Nucleus accumbens (tissue), 56 donors: ENCODE measurements at places on chromosomes 5 and 9.
A peak's percentile ranks its signal among the peaks of the same experiment; 100 is the strongest.

DNA sequence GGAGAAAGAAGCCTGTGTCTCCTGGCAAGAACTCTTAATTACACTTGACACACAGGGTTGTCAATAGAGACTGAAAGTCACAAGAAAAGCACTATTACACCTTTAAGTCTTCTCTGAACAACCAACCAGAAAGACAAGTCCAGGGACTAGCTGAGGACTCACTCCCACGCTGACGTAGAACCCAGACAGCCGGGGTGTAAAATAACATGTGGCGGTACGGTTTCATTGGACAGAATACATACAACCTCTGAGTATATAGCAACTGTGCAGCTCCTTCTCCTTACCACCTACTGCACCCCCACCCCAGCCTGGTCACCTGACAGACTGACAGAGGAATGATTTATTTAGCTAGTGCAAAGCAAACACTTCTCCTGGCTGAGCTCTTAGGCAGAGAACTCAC, 103.4 kb upstream of the RASEF start:
- no peak for DNase-seq

DNA sequence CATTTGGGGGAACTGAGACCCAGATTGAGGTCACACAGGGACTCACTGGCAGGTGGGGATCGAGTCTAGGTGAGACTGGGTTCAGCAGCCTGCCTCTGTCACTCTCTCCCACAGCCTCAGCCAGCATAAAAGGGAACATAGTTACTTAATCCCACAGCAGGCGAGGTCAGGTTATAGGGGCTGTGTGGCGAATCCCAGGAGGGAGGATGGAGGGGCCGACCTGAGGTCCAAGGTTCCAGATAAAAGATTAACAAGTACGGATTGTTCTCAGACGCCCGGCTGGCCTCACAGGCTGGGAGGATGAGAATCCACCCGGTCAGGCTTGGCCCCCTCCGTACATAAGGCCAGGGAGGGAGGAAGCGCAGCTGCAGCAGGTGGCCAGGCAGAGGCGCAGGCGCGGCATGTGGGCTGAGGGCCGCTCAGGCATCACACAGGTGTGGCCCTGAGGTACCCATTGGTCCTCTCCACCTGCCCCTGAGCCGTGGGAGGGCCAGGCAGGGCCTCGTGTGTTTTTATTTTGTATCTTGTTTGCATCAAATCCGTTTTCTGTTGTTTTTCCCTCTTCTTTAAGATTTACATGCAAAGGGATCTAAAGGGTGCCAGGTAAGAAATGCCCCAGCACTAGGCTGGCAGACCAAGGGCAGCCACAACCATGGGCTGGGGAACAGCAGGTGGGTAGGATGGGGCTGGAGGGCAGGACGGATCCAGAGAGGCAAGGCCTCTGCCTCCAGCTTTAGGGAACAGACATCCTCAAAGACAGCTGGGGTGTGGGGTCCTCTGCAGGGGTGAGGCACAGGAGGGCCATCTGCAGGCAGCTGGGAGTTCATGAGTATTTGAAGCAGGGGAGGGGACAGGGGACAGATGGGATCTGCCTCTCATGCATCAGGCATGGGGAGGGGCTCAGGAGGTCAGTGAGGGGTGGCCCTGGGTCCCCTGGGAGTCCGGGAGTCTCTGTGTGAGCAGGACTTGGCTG, 3.6 kb downstream of the SUSD3 start:
- DNase-seq: no peak

GRCh38 chr5:1934056-1934394, 51.3 kb upstream of the IRX4 start:
- DNase-seq: no peak

DNA sequence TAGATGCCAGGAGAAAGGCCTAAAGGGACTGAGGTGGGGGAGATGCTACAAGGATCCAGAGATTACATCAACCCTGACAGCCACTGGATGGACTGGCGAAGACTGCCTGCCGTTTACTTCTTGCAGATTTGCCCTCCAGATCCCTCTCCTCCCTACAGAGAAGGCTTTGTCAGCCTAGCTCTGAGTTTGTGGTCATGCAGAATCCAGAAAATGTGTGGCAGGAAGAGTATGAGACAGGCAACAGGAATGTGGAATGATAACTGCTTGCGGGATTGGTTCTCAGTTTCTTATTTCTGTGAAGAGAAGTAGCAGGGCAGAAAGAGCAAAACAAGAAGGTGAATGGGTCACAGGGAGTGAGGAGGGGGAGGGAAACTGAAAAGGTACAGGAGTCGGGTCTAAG, 129.6 kb downstream of the TLE1 start:
- no peak for DNase-seq

DNA sequence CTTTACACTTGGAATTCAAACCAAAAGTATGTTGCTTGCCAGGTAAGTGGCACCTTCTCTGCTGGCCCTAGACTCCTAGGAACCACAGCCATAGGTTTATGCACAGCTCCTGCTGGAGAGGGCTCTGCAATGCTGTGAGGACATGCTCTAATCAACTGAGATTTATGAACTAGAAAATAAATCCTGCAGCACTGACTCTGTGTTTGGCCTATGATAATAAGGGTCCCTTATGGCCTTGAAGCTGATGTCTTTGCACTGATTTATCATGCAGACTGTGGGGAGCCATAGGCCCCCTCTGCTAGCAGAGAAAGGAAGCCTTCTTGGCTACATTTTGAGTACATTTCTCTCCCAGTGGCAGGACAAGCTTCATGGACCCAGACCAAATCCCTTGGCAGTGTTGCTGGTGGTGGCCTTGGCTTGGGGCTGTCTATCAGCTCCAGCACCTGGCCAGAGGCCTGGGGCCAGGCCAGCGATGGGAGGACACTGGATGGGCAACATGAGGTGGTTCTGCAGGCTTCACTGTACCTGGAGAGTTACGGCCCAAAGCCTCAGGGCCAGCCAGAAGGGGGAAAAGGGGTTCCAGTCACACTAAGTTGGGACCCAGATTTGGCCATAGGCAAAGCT, 178.0 kb downstream of the SEMA6A start:
- DNase-seq: no peak

DNA sequence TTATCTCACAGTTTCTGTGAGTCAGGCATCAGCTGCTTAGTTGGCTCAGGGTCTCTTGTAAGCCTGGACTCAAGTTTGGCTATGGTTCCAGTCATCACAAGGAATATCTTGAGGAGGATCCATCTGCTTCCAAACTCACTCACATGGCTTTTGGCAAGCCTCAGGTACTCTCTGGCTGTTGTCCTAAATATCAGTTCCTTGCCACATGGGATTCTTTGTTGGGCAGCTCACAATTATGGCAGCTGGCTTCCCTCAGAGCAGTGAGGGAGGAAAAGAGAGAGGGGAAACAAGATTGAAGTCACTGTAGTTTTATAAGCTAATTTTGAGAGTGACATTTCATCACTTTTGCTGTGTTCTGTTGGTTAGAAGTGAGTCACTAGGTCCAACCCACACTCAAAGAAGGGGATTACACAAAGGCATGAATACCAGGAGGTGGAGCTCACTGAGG, 144.5 kb downstream of the GCNT1 start:
- no peak for DNase-seq

GRCh38 chr5:16568875-16569580, 47.8 kb downstream of the RETREG1 start:
- DNase-seq: peak; percentile 90

DNA sequence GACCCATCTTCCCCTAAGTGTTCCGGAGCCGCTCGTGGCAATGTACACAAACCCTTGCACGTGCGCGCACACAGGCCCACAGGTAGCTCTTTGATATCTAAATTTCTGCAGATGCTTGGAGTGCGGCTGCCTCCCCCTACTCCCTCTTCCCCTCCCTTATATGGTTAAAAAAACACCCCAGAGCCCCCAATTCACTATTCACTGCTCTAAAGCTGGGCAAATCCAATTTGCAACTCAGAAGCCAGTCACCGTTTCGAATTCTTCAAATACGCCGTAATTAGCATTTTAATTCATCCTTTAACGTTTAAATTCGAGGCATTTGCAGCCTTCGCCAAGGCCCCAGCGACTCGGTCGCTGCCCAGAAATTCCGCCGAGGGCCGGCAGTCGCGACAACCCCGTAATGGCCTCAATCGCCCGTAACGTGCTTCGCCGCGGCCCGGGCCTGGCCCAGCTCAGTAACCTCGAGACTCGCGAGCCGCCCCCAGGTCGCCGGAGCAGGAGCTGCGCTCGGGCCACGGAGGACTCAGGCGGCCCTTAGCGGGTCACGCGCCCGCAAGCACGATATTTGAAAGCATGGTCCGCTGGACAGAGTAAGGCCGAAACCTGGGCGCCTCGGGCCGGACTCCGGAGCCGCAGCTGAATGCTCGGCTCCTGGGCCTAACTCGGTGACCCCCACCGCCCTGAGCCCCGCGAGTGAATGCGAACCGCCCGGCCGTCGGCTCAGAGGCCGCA, 1.3 kb downstream of the IRX2 start:
- no peak for DNase-seq

DNA sequence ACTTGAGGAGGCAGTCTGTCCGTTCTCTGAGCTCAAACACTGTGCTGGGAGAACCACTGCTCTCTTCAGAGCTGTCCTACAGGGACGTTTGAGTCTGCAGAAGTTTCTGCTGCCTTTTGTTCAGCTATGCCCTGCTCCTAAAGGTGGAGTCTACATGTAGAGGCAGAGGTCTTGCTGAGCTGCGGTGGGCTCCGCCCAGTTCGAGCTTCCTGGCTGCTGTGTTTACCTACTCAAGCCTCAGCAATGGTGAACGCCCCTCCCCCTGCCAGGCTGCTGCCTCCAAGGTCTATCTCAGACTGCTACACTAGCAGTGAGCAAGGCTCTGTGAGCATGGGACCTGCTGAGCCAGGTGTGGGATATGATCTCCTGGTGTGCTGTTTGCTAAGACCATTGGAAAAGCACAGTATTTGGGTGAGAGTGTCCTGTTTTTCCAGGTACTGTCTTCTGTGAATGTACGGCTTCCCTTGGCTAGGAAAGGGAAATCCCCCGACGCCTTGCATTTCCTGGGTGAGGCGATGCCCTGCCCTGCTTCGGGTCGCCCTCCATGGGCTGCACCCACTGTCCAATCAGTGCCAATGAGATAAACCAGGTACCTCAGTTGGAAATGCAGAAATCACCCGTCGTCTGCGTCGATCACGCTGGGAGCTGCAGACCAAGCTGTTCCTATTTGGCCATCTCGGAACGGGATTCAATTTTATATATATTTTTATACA, 58.5 kb downstream of the CNTRL start:
- DNase-seq: no peak

DNA sequence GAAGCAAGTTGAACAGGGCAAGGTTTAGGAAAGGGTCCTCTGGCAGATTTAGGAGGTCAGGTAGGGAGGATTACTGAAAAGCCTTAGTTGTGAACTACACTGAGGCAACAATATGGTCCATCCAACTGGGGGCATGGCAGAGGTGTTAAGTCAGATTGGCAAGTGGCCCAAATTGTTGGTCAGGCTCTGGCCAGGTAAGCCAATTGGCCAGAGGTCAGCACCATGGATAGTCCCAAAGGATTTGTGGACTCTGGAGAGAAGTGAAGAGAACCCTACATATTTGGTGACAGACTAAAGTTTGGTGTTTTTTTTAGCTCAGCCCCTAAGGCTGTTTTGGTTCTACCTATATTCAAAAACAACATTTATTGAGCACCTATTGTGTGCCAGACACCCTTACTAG, 39.1 kb upstream of the RASGRF2 start:
- no peak for DNase-seq

GRCh38 chr5:157574456-157575380, 857 bp downstream of the ADAM19 start:
- no peak for DNase-seq

- peak; percentile 29 for DNase-seq
These were observed 6.4 kb downstream of the SEPTIN8 start for GRCh38 chr5:132770476-132771159.

DNA sequence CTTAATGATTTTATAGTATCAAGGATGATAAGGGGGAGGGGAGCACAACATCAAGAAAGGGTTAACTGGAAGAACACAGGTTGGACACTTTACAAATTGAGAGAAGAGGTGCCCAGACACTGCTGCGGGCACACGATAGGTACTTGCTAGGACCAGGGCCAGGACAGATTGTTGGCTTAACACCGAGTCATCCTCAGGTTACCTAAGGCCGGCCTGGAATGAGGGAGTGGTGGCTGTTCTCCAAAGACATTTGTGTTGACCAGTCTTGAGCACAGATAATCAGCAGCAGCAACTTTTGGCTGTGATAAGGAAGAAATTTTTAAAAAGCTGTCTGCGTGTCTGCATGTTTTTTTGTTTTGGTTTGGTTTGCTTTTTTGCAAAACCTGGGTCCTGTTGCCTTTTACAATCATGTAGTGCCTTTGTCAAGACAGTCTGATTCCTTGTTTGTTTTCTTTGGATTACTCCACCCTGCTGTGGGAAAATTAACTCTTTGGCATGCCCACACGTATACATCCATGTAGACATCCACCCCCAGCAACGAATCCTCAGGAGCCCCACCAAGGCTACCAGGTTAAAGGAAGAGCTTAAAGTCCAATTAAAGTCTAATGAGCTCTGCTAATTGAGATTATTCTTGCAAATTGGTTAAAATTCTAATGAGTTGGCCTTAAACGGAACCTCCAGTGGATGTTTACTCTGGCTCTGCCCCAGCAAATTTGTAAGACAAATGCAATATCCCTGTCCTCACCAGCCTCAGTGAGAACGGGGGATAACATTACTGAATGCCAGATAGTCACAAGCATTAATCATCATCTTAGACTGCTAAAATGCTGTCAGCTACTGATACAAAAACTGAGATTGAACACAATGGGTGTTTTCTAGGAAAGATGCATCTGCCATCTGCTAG, 382.3 kb downstream of the ACTL7B start:
- DNase-seq: no peak

DNA sequence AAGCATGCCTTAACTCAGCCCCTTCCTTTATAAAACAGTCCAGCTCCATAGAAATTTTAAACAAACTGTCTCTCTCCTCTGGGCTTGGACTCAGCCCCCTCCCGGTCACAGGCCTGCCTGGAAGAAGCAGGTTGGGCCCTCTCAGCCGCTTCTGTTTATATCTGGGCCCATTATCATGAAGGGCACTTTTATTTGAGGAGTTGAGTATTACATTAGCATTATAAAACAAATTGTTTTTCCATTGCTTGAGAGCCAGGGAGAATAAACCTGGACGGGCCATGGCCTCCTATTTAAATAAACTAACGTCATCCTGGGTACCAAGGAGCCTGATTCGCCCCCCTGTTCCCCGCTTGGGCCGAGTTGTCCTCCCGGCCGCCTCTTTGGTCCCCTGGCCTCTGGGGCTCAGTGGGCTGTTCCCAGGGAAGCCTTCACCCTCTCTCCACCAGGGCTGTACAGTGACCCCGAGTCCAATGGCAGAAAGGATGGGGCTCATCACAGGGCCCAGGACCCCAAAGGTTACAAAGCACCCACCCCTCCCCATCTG, 13.2 kb downstream of the IRX2 start:
- DNase-seq: no peak

GRCh38 chr5:139390639-139391569, 1.2 kb upstream of the MZB1 start:
- no peak for DNase-seq

GRCh38 chr9:122383992-122384461, 13.2 kb downstream of the PTGS1 start:
- no peak for DNase-seq

DNA sequence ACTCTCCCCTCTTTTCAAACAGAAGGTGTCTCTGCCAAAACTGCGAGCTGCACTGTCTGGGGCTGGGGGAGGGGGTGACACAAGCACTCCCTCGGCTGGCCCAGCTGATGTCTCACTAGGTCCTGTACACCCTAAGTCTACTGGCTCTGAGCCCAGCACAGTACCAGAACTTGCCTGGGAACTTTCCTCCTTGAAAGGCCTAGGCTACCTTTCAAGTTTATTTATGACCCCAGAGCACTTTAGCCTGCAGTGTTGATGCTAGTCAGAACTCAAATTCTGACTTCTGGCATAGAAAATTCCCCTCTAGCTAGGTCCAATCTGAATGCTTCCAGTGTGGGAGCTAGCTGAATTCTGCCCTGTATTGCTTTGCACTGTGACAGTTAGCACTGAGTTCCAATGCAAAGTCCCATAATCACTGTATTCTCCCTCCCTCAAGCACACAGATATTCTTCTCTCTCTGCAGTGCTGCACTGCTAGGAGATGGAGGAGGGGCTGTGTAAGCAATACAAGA, 10.5 kb downstream of the LURAP1L start:
- DNase-seq: no peak
